ENCODE measurements at places on chromosomes 1 and 21. TPM values are rescaled to one million over a fixed set of nuclear protein-coding genes. Genes with fewer than 3 reads are reported as not detected.

DNA sequence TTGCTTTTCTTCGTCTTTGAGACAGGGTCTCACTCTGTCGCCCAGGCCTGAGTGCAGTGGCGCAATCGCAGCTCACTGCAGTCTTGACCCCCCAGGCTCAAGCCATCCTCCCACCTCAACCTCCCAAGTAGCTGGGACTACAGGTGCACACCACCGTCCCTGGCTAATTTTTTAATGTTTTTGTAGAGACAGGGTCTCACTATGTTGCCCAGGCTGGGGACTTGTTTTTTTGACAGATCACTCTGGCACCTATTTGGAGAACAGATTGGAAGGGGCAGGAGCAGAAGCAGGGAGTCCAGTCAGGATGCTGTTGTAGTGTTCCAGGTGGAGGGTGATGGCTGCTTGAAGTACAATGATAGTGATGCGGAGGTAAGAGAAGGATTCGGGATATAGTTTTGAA, 12.7 kb upstream of the KDM4A start:
- no peak for DNase-seq
- H3K27ac ChIP-seq, result no peak overlapping the region
- no peak overlapping the region for H3K4me3 ChIP-seq
- no peaks in the 10 kb centered on the region for H3K27me3 ChIP-seq
- H3K36me3 ChIP-seq, result no peaks in the 10 kb centered on the region

DNA sequence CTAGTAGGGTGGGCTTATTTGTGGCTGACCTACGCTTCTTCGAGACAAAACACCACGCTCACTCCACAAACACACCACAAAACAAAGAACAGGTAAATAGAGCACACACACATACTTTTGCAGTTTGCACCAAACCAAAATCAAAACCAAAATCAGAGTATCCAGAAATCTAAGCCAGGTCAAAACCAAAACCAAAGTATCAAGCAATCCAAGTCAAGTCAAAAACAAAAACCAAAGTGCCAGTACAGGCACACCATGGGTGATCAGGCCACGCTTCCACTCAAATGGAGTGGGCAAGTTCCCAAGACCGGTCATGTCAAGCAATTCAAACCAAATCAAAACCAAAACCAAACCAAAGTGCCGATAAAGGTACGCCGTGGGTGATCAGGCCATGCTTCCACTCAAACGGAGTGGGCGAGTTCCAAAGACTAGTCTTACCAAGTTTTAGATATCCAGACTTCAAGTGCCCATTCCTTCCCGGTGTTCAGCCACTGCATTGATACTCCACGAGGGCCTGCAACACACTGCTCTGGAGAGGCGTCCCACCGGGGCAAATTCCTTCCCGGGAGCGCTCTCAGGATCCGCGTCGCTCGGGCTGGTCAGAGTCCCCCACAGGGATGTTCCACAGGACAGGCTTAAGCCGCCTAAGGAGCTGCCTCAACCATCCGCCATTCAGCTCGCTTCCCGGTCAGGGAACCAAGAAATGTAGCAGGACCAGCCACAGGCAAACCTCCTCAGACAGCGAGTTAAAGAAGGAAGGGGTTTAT, 169.1 kb downstream of the CDC7 start:
- H3K36me3 ChIP-seq, result no peaks in the 10 kb centered on the region
- H3K27ac ChIP-seq, result no peak overlapping the region
- no peak overlapping the region for H3K4me3 ChIP-seq
- DNase-seq, result no peak

DNA sequence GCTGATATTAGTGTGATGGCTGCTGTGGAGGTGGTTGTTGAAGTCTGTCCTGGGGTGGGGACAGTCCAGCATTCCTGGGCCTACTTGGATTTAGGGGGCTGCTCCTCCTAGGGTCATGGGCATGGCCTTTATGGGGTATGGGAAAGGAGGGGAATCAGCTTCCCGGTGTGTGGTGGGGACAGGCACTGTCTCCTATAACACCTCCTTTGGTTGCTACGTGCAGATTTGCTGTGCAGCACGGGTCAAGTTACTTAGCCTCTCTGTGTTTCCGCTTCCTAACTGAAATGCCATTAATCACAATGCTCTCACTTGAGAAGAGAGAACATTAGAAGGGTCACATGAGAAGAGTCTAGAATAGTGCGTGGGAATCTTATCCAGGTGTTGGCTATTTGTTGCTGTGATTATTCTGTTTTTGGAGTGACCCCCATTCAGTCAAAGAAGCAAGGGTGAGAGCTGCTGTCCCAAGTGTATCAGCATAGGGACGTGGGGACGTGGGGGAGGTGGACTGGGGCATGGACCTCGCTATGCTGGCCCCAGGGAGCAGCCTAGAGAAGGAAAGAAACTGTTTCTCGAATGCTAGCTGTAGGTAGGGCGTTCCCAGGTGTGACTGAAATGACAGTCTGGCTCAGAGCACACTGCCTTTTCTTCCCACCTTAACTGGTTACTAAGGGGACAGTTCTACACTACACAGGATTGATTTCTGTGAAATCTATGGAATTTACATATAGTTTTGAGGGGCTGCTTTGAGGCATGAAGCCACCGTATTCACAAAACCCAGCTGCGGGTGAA, 19.9 kb downstream of the SOX13 start:
- DNase-seq, result no peak
- peaks cover 29% of the 10 kb centered on the region for H3K4me1 ChIP-seq
- no peaks in the 10 kb centered on the region for H3K27me3 ChIP-seq
- H3K4me3 ChIP-seq, result no peak overlapping the region
- H3K27ac ChIP-seq, result peak overlapping the region; percentile 36
- no peaks in the 10 kb centered on the region for H3K36me3 ChIP-seq

The TAS1R3 gene
- total RNA-seq, result 0.37 TPM

Data from right lobe of liver (tissue), 6 donors.